ENCODE measurements at places on chromosomes 13 and 19.

GRCh38 chr13:112893570-112894422, 75.2 kb upstream of the MCF2L start:
- DNase-seq = peak; percentile 58

DNA sequence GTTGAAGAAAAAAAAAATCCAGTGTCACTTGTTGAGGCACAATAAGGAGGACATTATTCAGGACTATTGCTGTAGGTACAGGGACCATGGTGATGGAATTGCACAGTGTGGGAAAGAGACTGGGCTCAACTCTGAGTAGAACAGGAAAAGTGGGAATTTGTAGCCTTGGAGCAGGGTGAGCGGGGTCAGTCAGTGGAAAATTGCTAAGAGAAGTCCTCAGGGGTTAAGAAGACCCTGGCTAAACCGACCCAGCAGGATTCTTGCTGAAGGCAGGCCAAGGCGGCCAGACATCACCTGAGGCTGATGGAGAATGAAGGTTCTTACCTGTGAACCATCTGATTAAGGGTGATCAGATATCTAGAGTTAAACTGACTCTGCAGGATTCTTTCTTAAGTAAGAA, 12.5 kb downstream of the LAIR2 start:
- no peak for DNase-seq

DNA sequence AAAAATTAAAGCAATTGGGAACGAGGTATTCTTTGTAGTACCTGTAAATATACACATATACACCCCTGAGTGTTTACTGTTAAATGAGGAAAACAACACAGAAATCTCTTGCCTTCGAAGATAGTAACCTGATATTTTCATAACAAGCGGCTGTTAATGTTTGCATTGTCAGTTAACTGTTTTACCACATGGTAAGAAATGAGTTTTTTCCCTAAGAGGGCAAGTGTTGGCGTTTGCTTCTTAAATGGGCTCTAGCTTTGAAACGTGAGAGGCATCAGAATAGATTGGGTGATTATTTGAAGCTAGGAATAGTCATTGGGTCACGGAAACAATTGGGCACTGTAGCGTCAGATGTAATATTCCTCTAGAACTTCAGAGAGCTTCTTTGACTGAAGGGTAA, 22.0 kb upstream of the UPF3A start:
- no peak for DNase-seq

- DNase-seq = peak; percentile 93
These were observed 9.2 kb downstream of the LMTK3 start for GRCh38 chr19:48502350-48503018.

DNA sequence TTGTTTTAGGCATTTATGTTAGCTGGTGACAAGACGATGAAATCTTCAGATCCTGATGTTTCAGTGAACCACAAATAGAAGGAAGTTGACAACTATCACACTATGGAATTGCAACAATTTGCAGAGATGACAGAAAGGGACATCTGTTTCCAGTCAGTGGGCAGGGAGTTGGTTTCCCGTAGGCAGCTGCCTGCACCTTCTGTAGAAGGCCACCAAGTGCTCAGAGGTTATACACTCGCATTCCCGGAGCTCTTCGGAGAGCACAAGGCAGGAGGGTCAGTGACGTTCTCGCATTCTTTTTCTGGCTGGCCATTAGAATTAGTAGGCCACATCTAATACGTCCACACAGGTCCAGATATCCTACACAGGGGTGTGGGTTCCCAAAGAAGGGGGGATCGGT, 129.4 kb downstream of the SHISA2 start:
- DNase-seq = no peak

DNA sequence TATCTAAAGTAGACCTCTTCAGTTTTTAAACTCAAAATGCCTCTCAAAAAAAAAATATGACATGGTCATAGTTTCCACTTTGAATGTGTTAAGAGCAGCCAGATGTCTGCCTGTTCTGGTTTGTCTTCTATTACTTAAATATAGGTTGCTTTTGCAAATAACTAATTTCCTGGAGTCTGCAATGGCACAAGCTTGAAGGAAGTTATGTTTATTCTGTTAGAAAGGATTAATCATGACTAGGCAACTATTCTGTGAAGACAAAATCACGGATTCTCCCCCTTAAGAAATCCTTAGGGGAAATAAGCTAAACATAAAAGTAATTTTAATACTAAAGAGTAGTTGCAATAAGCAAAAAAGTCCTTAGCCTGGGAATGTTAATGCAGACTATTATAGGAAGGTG, 26.3 kb downstream of the SKA3 start:
- DNase-seq = no peak

- no peak for DNase-seq
These were observed 721 bp downstream of the MED25 start for GRCh38 chr19:49818649-49819370.

DNA sequence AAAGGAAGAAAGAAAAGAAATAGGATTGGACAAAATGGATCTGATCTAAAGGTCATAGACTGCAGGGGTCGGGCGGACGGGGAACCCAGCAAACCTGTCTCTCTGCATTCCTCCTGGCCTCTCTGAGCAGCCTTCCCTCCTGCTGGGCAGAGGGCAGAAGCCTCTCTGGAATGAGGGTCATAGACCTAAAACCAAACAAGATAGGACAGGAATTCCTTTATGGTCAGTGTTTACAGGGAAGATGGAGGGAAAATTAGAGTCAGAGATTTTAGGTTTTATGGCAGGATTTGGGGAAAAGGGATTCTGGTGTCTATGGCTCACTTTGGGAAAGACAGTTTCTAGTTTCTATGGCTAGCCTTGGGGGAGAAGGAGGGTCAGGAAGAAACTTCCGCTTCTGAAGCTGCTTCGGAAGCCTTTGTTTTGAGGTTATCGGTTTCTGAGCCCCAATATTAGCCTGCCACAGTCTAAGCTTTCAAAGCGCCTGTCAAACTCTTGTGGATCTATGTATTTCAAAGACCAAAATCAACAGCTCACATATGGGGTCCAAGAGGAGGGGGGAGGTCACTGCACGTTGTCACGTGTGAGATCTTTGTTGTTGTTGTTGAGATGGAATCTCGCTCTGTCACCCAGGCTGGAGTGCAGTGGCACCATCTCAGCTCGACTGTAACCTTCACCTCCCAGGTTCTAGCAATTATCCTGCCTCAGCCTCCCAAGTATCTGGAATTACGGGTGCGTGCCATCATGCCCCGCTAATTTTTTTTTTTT, 18.9 kb upstream of the DPRX start:
- no peak for DNase-seq

DNA sequence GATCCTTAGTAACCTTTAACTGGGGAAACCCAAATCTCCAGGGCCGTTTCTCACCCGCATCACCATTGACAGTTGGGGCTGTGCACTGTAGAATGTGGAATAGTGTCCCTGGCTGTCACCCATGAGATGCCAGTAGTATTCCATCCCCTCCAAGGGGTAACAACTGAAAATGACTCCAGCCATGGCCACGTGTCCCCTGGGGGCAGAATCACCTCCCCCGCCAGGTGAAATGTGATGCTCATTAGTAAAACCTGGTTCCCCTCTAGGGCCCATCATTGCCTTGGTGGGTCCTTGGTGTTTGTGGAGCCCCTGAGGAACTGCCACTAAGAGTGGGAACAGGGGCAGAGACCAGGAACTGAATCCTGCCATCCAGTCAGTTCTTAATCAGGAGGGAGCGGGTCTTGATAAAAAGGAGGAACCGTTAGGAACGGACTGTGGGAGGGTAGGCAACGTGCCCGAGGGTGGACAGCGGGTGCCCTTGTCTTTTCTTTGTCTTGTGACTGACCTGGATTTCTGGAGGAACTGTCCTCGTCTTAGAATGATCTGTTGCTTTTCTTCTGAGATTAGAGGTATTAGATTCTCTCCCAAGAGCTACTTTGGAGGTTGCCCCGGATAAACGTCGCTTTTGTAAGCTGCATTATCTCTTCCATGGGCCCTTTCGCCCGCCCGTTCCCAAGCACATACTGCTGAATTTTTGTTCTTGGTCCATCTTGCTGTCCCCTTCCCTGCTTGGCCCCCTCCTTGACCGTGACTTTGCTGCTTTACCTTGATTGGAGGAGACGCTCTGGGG, 3.5 kb downstream of the MYO9B start:
- no peak for DNase-seq

GRCh38 chr19:5957170-5957569, 20.8 kb downstream of the RANBP3 start:
- no peak for DNase-seq

GRCh38 chr19:11242025-11242424, 2.6 kb downstream of the ANGPTL8 start:
- no peak for DNase-seq

Data from CD4-positive, alpha-beta T cell treated with Interleukin-17A for 4 hours (primary cell).